ENCODE measurements at places on chromosomes 3 and 15. TPM values are rescaled to one million over a fixed set of nuclear protein-coding genes. Genes with fewer than 3 reads are reported as not detected.

GUCA1C gene
- total RNA-seq: not detected

GRCh38 chr3:69926385-69926784 is 73.1 kb upstream of the SAMMSON start:
- no peak overlapping the region for H3K27ac ChIP-seq
- no peak for DNase-seq
- no peaks in the 10 kb centered on the region for H3K27me3 ChIP-seq
- no peaks in the 10 kb centered on the region for H3K4me1 ChIP-seq

DNA sequence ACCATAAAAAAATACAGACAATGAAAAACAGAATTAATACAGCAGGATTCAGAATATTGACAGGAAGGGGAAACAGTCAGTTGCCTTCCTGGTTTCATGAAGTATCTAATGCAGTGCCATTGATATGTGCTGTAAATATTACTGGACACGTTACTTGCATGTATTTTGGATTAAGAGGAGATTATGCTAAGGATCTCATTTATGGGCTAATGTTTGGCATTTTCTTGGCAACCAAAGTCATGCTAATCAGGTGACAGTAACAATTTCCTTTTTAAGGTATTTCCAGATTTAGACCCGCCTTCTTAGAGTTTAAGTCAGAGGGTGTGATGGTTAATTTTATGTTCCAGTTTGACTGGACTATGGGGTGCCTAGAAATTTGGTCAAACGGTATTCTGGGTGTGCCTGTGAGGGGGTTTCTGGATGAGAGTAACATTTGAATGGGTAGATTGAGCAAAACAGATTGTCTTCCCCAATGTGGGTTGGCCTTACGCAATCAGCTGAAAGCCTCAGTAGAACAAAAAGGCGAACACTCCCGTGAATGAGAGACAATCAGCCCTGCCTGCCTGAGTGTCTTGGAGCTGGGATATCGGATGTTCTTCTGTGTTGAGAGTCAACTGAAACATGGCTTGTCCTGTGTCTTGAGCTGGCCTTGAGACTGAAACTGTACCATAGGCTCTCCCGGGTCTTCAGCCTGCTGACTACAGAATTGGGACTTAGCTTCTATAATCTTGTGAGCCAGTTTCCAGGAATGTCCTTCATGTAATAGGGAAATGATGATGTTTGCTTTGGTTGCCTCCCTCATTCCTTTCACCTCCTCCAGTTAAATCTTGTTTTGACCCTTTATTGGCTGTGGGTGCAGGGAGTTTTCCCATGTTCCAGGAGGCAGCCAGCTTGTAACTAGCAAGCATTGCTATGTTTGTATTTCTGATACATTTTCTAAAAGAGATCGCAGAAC is 10.5 kb downstream of the SQOR start:
- H3K27me3 ChIP-seq: peaks cover 62% of the 10 kb centered on the region
- no peaks in the 10 kb centered on the region for H3K36me3 ChIP-seq
- no peak overlapping the region for H3K27ac ChIP-seq
- H3K4me3 ChIP-seq: no peak overlapping the region

PPP1R14D gene
- not detected for total RNA-seq

HCN4 gene
- total RNA-seq: 3.1 TPM

CFAP92 gene
- 1.2 TPM for total RNA-seq

GRCh38 chr3:7518456-7518855 is 657.5 kb downstream of the GRM7 start:
- H3K4me3 ChIP-seq: no peak overlapping the region
- no peak for DNase-seq
- no peaks in the 10 kb centered on the region for H3K36me3 ChIP-seq

DNA sequence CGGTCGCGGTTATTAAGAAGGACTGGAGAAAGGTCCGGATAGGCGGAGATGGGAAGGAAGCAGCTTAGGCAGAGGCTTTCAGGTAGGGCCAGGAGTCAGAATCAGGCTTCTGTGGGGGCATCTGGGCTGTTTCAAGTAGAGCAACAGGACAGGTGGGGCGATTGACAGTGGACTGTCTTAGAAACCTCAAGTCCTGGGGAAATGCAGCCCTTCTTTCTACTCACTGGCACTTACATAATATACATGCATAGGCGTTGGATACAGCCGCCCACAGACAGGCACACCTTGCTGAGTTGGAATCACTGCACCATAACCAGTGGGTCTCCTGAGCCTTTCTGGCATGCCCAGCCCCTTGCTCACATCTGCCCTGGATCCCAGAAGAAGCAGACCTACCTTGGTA is 730 bp downstream of the MYD88 start:
- H3K27me3 ChIP-seq: no peaks in the 10 kb centered on the region
- H3K4me3 ChIP-seq: peak overlapping the region; percentile 88
- peaks cover 20% of the 10 kb centered on the region for H3K36me3 ChIP-seq
- no peak for DNase-seq
- no peak overlapping the region for H3K27ac ChIP-seq

SATB1 gene
- 32.5 TPM for total RNA-seq

GRCh38 chr3:183809270-183809669 is 16.1 kb downstream of the MAP6D1 start:
- no peaks in the 10 kb centered on the region for H3K27me3 ChIP-seq
- no peaks in the 10 kb centered on the region for H3K4me1 ChIP-seq
- H3K4me3 ChIP-seq: no peak overlapping the region

DNA sequence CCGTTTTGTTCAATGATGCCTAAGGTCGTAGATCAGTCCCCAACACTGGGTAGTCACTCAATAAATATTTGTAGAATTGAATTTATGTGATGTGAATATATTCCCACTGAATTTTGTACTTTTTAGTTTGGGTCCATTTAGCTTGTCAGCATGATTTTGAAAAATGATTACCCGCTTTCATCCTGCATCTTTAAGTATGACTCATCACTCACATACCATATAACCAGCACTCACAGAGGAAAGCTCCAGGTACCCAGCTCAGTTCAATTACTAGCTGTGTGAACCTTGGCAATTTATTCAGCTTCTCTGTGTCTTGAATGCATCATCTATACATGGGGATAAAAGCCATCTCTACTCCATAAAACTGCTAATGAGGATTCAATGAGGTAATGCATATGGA is 2.2 kb upstream of the MLF1 start:
- H3K27me3 ChIP-seq: peaks cover 20% of the 10 kb centered on the region
- H3K4me1 ChIP-seq: no peaks in the 10 kb centered on the region
- H3K4me3 ChIP-seq: no peak overlapping the region
- H3K27ac ChIP-seq: no peak overlapping the region
- no peak for DNase-seq
- H3K36me3 ChIP-seq: no peaks in the 10 kb centered on the region

DNA sequence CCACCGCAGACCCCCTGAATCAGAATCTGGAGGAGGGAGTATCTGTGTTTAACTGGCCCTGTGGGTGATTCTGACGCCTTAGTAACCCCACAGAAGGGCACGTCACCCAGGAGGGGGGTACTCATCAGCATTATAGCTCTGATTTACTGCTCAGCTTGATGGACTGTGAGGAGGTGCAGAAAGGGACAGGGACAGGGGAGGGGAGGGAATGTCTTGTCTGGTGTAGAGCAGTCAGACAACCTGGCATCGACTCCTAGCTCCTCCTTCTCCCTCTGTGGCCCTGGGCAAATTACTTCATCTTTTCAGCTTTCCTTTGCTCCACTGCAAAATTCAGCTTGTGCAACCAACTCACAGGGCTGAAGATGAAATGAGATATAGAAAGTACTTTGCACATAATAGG is 42.3 kb upstream of the GLCE start:
- H3K4me1 ChIP-seq: peaks cover 22% of the 10 kb centered on the region
- H3K27ac ChIP-seq: peak overlapping the region; percentile 97
- peaks cover 4% of the 10 kb centered on the region for H3K27me3 ChIP-seq
- H3K36me3 ChIP-seq: no peaks in the 10 kb centered on the region
- DNase-seq: no peak
- H3K4me3 ChIP-seq: no peak overlapping the region

GRCh38 chr3:143963946-143964345 is 7.7 kb upstream of the DIPK2A start:
- no peak overlapping the region for H3K4me3 ChIP-seq
- no peaks in the 10 kb centered on the region for H3K4me1 ChIP-seq
- DNase-seq: no peak
- H3K27me3 ChIP-seq: no peaks in the 10 kb centered on the region

DNA sequence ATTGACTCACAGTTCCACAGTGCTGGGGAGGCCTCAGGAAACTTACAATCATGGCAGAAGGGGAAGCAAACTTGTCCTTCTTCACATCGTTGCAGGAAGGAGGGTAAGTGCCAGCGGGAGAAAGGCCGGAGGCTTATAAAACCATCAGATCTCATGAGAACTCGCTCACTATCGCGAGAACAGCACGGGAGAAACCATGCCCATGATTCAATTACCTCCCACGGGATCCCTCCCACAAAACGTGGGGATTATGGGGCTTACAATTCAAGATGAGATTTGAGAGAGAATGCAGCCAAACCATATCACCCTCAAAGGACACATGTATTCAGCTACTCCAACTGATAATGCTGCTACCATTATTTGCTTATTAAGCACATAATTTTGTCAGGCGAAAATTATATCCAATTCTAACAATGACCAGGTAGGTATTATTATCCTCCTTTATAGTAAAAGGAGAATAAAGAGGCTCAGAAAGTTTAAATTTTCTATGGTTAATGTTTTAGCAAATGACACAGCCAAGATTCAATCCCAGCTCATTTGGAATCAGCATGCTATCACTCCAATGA is 327.2 kb upstream of the CDIN1 start:
- no peak overlapping the region for H3K4me3 ChIP-seq
- H3K36me3 ChIP-seq: no peaks in the 10 kb centered on the region
- H3K27me3 ChIP-seq: no peaks in the 10 kb centered on the region
- no peaks in the 10 kb centered on the region for H3K4me1 ChIP-seq
- no peak for DNase-seq
- no peak overlapping the region for H3K27ac ChIP-seq

PAK2 gene
- 58.7 TPM for total RNA-seq

DNA sequence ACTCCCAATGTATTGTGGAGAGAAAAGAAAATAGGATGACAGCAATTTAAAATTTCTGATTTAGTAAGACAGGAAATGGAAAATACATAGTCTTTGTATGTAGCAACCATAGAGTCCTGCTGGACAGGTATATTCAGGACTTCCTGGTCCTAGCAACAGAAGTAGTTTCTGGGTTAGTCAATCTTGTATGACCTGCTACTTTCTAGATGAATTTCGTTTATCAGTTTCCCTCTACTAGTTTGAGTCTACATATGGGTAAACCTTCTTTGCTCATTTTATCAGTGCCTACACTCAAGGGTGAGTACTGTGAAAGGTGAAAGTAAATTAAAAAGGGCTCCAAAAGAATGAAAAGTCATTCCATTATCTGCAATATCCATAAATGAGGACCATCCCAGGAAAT is 309.8 kb downstream of the UNC13C start:
- no peaks in the 10 kb centered on the region for H3K36me3 ChIP-seq
- H3K27ac ChIP-seq: no peak overlapping the region

SPINK8 gene
- total RNA-seq: not detected

- H3K4me3 ChIP-seq: no peak overlapping the region
- DNase-seq: peak; percentile 52
- no peaks in the 10 kb centered on the region for H3K27me3 ChIP-seq
- no peaks in the 10 kb centered on the region for H3K4me1 ChIP-seq
Observed at GRCh38 chr3:79406175-79406574, 361.6 kb downstream of the ROBO1 start.

GRCh38 chr3:11548721-11549131 is 95.0 kb downstream of the VGLL4 start:
- H3K36me3 ChIP-seq: no peaks in the 10 kb centered on the region
- H3K27ac ChIP-seq: no peak overlapping the region
- no peak overlapping the region for H3K4me3 ChIP-seq

DNA sequence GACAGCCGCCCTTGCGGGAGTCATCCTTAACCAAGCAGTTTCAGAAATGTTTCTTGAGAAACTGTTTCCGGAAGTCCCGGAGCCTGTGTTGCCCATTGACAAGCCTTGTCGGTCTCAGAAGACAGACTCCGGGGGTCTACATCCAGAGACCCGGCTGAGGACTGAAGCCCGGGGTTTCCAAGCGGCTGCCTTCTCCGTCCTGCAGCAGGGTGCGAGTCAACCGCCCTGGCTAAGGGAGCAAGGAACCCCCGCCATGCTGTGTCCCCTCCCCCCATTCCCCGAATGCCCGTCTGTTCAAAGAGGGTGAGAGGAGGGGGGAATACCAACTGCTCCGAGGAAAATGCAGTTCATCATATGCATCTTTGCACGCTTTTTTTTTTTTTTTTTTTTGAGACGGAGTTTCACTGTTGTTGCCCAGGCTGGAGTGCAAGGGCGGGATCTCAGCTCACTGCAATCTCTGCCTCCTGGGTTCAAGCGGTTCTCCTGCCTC is 61.6 kb downstream of the ATP1B3 start:
- H3K4me1 ChIP-seq: peaks cover 3% of the 10 kb centered on the region
- peak; percentile 44 for DNase-seq
- H3K27ac ChIP-seq: no peak overlapping the region
- H3K4me3 ChIP-seq: no peak overlapping the region

DNA sequence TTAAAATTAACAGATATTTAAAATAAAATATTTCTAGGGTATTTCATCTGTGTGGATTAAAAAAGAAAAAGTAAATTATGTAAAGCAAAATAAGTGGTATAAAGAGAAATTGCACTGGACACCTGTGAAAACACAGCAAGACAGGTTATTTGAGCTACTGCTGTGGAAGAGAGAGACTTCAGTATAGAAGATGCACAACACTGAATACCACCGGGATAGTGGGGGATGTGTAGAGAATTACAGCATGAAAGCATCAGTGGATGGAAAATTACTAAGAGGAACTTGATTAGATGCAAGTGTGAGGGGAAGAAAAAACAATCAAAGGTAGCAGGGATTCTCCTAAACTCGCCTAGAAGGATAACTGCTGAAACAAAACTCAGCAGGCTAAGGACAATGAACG is 1242.5 kb upstream of the GBE1 start:
- H3K27ac ChIP-seq: no peak overlapping the region
- no peak overlapping the region for H3K4me3 ChIP-seq
- DNase-seq: no peak
- no peaks in the 10 kb centered on the region for H3K36me3 ChIP-seq

- DNase-seq: no peak
- no peak overlapping the region for H3K4me3 ChIP-seq
- no peaks in the 10 kb centered on the region for H3K36me3 ChIP-seq
- H3K4me1 ChIP-seq: peaks cover 3% of the 10 kb centered on the region
Observed at GRCh38 chr3:126350502-126351085, 6.6 kb downstream of the KLF15 start.

GRCh38 chr3:173770011-173770410 is 372.5 kb downstream of the NLGN1 start:
- no peak overlapping the region for H3K4me3 ChIP-seq
- H3K27ac ChIP-seq: no peak overlapping the region
- H3K27me3 ChIP-seq: no peaks in the 10 kb centered on the region
- no peaks in the 10 kb centered on the region for H3K4me1 ChIP-seq
- no peak for DNase-seq

PRICKLE2 gene
- 10.4 TPM for total RNA-seq

GRCh38 chr3:73624821-73625665 is at the start of gene PDZRN3:
TSS of gene PDZRN3 (minus strand) at chr3:73624941.
- peaks cover 7% of the 10 kb centered on the region for H3K4me1 ChIP-seq
- peak within 1 kb of the TSS; percentile 90 for H3K4me3 ChIP-seq
- H3K27ac ChIP-seq: peak within 1 kb of the TSS; percentile 50
- H3K27me3 ChIP-seq: peaks cover 27% of the 10 kb centered on the region
- DNase-seq: peak; percentile 88
